Nephron progenitor cell (in vitro differentiated cells): ENCODE measurements at places on chromosomes 11 and 22.

DNA sequence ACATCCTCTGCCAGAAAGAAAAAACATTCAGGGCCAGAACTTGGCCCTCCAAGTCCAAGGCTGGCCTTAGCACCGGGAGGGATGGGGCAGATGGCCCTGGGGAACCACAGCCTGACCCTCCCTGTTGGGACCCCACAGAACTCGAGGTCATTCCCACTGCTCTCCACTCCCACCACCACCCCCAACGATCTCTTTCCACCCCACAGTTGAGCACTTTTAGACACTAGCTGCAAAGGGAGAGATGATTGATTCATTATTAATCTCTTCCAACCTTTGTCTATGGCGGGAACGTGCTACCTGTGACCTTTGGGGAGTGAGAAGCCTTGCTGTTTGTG, 869.7 kb downstream of the BRD1 start:
- no peak for DNase-seq
- no peak overlapping the region for H3K4me3 ChIP-seq
- no peak overlapping the region for H3K27ac ChIP-seq
- no peaks in the 10 kb centered on the region for H3K36me3 ChIP-seq
- H3K27me3 ChIP-seq, result peaks cover 18% of the 10 kb centered on the region

- H3K4me3 ChIP-seq, result no peak overlapping the region
- H3K27me3 ChIP-seq, result peaks cover 33% of the 10 kb centered on the region
- DNase-seq, result no peak
- peak overlapping the region; percentile 77 for H3K27ac ChIP-seq
These were observed 71.6 kb downstream of the C11orf58 start for GRCh38 chr11:16809886-16810668.

DNA sequence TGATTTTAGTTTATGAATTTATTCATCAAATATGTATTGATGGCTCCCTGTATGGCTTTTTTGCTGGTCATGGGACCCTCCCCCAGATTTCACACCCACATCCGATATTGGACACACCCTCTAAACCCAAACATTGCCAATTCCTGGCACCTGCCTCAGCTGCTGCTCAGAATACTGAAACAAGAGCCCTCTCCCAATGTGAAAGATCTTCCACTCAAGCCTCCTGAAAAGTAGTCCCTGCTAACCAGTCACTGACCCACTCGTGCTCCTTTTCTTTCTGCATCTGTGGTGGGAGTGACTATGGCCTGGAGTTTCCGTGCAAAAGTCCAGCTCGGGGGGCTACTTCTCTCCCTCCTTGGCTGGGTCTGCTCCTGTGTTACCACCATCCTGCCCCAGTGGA, at the start of gene CLDN25:
Gene CLDN25, plus strand, starts transcription at position 301 of the 400 bp plus-strand sequence. Its CDS starts 0 bp downstream, at position 301.
- H3K27ac ChIP-seq, result no peak within 1 kb of the TSS
- H3K36me3 ChIP-seq, result no peaks in the 10 kb centered on the region
- peaks cover 1% of the 10 kb centered on the region for H3K4me1 ChIP-seq
- H3K4me3 ChIP-seq, result no peak within 1 kb of the TSS
- H3K27me3 ChIP-seq, result peaks cover 72% of the 10 kb centered on the region

DNA sequence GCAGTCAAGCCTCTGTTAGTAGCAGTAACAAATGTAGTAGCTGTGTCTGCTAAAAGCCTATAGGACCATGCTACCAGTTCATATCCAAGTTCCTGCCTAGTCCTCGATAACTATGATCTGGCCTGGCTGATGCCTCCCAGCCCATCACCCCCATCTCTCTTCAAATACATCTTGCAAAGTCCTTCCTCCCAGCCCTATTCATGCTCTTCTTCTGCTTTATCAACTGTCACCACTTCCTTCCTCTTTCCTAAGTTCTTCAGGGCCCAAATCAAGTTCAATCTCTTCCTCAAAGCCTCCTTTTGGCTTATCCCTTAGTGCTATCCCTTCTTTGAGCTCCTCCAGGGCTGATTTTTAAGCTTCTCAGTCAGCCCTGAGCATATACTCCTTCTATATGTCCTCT, 150.9 kb upstream of the THY1 start:
- no peaks in the 10 kb centered on the region for H3K36me3 ChIP-seq
- H3K4me3 ChIP-seq, result no peak overlapping the region
- no peak for DNase-seq
- peaks cover 19% of the 10 kb centered on the region for H3K27me3 ChIP-seq
- H3K27ac ChIP-seq, result no peak overlapping the region
- peaks cover under 1% of the 10 kb centered on the region for H3K4me1 ChIP-seq

DNA sequence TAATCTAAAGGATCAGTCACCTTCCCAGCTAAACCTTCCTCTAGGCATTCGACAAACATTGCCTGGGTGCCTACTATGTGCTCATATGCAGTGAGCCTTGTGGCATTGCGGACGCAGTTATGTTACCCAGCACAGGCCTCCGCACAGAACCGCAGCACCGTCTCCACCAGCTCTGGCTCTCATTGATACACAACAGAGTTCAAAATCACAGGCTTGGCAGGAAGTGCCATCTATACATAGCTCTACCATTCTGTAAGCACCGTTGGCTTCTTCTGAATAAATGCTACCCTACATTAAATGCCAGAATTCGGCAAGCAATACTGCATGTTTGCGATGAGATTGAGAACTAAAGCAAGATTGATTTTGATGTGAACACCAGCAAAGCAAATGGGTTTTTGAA, 31.0 kb downstream of the DSCAML1 start:
- H3K4me1 ChIP-seq, result peaks cover 18% of the 10 kb centered on the region
- no peak overlapping the region for H3K27ac ChIP-seq
- DNase-seq, result no peak
- no peaks in the 10 kb centered on the region for H3K36me3 ChIP-seq

DNA sequence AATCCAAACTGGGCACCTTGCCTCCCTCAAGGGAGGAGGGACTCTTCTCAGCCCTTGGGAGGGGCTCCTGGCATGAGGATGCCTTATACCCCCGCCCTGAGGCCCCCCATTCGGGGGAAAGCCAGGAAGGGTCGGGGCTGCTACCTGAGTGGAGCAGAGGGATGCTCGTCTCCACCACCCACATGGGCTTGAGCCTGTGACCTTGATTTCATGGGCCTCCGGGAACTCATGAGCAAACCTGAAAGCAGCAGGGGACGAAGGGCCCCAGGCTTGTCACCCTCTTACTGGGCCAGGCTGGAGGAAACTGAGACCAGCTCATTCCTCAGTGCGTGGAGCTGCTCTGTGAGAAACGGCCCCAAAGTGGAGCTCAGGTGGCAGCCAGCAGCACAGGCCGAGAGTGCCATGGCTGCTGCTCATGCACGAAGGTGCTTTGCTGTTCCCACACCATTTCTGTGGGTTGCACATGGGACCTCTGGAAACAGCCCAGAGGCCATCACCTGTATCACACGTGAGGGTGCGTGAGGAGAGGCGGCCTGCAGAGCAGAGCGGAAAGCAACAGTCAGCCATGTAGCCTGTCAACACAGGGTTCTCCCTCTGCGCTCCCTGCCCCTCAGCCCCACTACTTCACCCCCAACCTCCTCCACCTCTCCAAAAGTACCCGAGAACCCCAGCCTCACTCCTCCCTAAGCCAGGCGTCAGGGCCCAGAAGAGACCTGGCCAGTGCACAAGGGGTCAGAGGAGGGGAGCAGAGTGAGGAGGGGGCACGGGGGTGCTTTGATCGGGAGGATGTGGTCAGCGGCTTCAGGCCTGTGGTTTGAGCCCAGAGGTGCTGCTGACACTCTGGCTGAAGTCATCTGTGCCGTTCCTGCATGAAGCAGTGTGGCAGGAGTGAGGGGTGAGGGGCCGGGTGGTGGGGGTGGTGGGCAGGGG, 14.1 kb upstream of the IL2RB start:
- no peak overlapping the region for H3K27ac ChIP-seq
- H3K36me3 ChIP-seq, result no peaks in the 10 kb centered on the region
- H3K4me3 ChIP-seq, result no peak overlapping the region
- peaks cover 21% of the 10 kb centered on the region for H3K27me3 ChIP-seq

DNA sequence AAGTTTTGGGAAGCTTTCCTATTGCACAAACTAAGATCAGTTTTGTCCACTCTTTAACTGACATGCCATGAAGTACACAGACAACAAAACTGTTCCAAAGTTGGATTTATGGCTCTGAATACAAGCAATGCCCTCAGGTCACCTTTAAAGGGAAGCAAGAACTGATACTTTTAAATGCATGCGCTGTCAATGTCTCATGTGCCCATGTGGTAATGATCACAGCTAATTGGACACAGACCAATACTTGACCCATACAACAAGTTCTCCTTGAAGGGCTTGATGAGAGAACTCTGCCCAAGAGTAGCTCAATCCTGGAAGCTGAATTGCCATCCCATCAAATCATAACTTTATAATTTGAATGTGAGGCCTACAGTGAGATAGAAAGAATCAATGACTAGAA, 624.9 kb downstream of the ETS1 start:
- H3K4me3 ChIP-seq, result no peak overlapping the region
- DNase-seq, result no peak
- H3K4me1 ChIP-seq, result peaks cover 9% of the 10 kb centered on the region
- no peak overlapping the region for H3K27ac ChIP-seq
- H3K36me3 ChIP-seq, result no peaks in the 10 kb centered on the region
- peaks cover 5% of the 10 kb centered on the region for H3K27me3 ChIP-seq

- no peak for DNase-seq
- no peaks in the 10 kb centered on the region for H3K27me3 ChIP-seq
- no peak overlapping the region for H3K4me3 ChIP-seq
- no peak overlapping the region for H3K27ac ChIP-seq
- no peaks in the 10 kb centered on the region for H3K4me1 ChIP-seq
- H3K36me3 ChIP-seq, result no peaks in the 10 kb centered on the region
These were observed 881.3 kb downstream of the KCNA4 start for GRCh38 chr11:29135504-29135903.

DNA sequence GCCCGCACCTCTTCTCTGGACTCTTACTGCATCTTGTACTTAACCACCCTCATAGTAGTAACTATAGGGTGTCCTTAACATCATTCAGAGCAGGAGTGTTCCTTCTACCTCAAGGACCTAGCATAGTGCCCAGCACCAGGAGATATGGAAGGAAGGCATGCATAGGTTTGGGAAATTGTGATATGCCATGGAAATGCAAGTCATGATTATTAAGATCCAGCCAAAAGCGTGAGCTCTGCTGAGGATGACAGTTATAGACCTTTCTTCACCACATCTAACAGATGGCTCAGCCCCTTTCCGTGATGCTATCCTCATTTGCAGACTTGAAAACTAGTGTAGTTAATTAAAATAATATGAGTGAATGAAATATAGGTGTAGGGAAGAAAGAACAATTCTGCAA, 746.1 kb downstream of the NTM start:
- DNase-seq, result no peak
- peaks cover 7% of the 10 kb centered on the region for H3K4me1 ChIP-seq
- peaks cover 28% of the 10 kb centered on the region for H3K27me3 ChIP-seq
- H3K4me3 ChIP-seq, result no peak overlapping the region
- no peaks in the 10 kb centered on the region for H3K36me3 ChIP-seq
- no peak overlapping the region for H3K27ac ChIP-seq

- no peaks in the 10 kb centered on the region for H3K27me3 ChIP-seq
- H3K27ac ChIP-seq, result no peak overlapping the region
- H3K4me1 ChIP-seq, result peaks cover 13% of the 10 kb centered on the region
- H3K4me3 ChIP-seq, result no peak overlapping the region
These were observed 41.1 kb upstream of the CHRNA10 start for GRCh38 chr11:3712274-3712673.

- H3K36me3 ChIP-seq, result peaks cover 5% of the 10 kb centered on the region
- H3K27me3 ChIP-seq, result no peaks in the 10 kb centered on the region
- DNase-seq, result no peak
- H3K4me1 ChIP-seq, result peaks cover 69% of the 10 kb centered on the region
These were observed 7.7 kb upstream of the NEAT1 start for GRCh38 chr11:65414776-65415498.

GRCh38 chr11:35031867-35032266, 107.1 kb upstream of the CD44 start:
- DNase-seq, result no peak
- H3K4me3 ChIP-seq, result no peak overlapping the region
- no peaks in the 10 kb centered on the region for H3K36me3 ChIP-seq
- no peaks in the 10 kb centered on the region for H3K27me3 ChIP-seq

- no peak overlapping the region for H3K4me3 ChIP-seq
- DNase-seq, result no peak
- H3K4me1 ChIP-seq, result peaks cover 12% of the 10 kb centered on the region
- H3K36me3 ChIP-seq, result no peaks in the 10 kb centered on the region
These were observed 84.3 kb downstream of the GGT1 start for GRCh38 chr22:24687322-24687721.

DNA sequence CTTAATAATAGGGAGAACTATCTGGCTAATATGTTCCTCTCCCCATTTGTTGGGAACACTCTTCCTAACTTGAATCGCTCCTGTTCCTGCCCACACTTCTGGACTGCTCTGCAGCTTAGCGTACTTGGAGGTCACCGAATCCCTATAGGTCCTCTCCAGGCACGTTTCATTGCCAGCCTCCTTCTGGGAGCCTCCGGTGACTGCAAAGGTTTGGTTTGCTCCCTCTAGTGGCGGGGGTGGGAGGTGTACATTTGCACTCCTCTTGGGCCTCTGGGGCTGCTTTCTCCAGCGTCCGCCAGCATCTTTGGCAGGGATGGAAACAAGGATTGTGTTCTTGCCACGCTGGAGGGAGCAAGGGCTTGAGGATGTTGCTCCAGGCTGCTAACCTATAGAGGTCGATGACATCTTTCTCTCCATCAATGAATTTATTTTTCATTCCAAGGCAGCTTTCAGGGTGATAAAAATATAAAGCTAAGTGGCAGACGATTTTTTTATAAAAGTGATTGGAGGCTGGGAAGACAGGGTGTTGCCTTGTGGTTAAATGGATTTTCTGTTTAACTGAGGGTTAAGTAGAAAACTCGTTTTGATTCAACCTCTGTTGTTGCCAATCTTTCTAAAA, 48.7 kb downstream of the TSPAN18 start:
- peaks cover 62% of the 10 kb centered on the region for H3K4me1 ChIP-seq
- no peaks in the 10 kb centered on the region for H3K36me3 ChIP-seq
- H3K27me3 ChIP-seq, result no peaks in the 10 kb centered on the region
- no peak overlapping the region for H3K27ac ChIP-seq

DNA sequence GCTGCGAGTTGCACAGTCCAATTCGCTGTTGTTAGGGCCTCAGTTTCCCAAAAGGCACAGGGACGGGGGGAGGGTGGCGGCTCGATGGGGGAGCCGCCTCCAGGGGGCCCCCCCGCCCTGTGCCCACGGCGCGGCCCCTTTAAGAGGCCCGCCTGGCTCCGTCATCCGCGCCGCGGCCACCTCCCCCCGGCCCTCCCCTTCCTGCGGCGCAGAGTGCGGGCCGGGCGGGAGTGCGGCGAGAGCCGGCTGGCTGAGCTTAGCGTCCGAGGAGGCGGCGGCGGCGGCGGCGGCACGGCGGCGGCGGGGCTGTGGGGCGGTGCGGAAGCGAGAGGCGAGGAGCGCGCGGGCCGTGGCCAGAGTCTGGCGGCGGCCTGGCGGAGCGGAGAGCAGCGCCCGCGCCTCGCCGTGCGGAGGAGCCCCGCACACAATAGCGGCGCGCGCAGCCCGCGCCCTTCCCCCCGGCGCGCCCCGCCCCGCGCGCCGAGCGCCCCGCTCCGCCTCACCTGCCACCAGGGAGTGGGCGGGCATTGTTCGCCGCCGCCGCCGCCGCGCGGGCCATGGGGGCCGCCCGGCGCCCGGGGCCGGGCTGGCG, at the start of gene BCR:
Gene BCR, plus strand, starts transcription at position 209 of the 592 bp plus-strand sequence. CDS start 452 bp downstream, outside the sequence.
- peak within 1 kb of the TSS; percentile 61 for H3K27ac ChIP-seq
- H3K27me3 ChIP-seq, result peaks cover 17% of the 10 kb centered on the region
- peaks cover 51% of the 10 kb centered on the region for H3K4me1 ChIP-seq
- H3K4me3 ChIP-seq, result peak within 1 kb of the TSS; percentile 87
